ENCODE measurements at places on chromosomes 4 and X. TPM values are rescaled to one million over a fixed set of nuclear protein-coding genes. Genes with fewer than 3 reads are reported as not detected.
A peak's percentile ranks its signal among the peaks of the same experiment; 100 is the strongest.

Gene PABPC4L
- total RNA-seq: 8.4 TPM

DNA sequence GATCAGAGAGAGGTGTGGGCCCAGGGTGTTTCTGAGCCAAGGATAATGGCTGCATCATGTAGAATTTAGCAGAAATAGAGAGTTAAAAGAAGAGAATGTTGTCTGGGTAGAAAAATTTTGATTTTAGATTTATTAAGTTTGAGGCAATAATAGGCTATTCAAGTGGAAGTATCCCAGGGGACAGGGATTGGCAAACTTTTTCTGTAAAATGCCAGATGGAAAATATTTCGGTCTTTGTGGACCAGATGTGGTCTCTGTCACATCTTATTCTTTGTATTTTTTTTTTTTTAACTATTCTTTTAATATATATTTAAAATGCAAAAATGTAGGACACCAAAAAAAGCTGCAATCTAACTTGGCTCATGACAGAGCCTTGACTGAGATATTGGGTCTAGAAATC, 33.1 kb downstream of the IL15 start:
- H3K4me1 ChIP-seq: no peaks in the 10 kb centered on the region
- H3K27me3 ChIP-seq: no peaks in the 10 kb centered on the region
- no peaks in the 10 kb centered on the region for H3K36me3 ChIP-seq

Gene PFKFB1
- not detected for total RNA-seq

DNA sequence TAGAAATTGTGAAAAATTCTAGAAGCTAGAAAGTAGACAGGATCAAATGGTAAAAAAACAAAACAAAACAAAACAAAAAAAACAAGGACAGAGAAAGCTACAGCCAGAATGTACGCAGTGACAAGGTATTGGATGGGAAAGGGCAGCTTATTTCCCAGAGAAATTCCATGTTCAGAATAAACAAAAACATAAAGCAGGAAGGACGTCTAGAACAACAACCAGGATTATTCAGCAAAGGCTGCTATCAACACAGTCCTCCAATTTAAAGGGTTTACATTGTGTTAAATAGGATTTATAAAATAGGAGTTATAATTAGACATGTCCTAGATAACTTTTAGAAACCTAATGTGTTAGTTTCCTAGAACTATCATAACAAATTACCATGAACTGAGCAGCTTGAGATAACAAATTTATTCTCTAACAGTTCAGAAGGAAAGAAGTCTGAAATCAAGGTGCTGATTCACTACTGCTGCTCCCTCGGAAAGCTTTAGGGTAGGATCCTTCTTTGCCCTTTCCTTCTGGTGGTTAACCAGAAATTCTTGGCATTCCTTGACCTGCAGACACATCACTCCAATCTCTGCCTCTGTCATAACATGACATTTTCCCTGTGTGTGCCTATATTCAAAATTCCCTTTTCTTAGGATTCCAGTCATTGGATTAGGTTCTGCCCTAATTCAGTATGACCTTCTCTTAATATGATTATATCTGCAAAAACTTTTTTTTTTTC, 175.6 kb downstream of the SNCA start:
- H3K36me3 ChIP-seq: no peaks in the 10 kb centered on the region
- H3K4me3 ChIP-seq: no peak overlapping the region
- H3K27ac ChIP-seq: peak overlapping the region; percentile 35
- no peaks in the 10 kb centered on the region for H3K27me3 ChIP-seq
- H3K4me1 ChIP-seq: peaks cover 21% of the 10 kb centered on the region

- H3K4me3 ChIP-seq: no peak overlapping the region
- H3K27me3 ChIP-seq: no peaks in the 10 kb centered on the region
Observed at GRCh38 chr4:90357117-90357710, 230.0 kb downstream of the CCSER1 start.

Gene GAGE12F
- total RNA-seq: not detected

GRCh38 chr4:143076723-143077122, 108.0 kb upstream of the USP38 start:
- H3K27me3 ChIP-seq: no peaks in the 10 kb centered on the region
- H3K36me3 ChIP-seq: no peaks in the 10 kb centered on the region
- H3K4me1 ChIP-seq: peaks cover 3% of the 10 kb centered on the region
- H3K27ac ChIP-seq: no peak overlapping the region
- no peak overlapping the region for H3K4me3 ChIP-seq
- DNase-seq: no peak

Gene SLITRK4
- total RNA-seq: not detected

Measured in SJCRH30 (cell line).